ENCODE measurements at places on chromosomes 7 and 10. TPM values are rescaled to one million over a fixed set of nuclear protein-coding genes. Genes with fewer than 3 reads are reported as not detected.

- peak; percentile 32 for DNase-seq
Measured at GRCh38 chr7:124566583-124566982, 199.0 kb downstream of the GPR37 start.

DNA sequence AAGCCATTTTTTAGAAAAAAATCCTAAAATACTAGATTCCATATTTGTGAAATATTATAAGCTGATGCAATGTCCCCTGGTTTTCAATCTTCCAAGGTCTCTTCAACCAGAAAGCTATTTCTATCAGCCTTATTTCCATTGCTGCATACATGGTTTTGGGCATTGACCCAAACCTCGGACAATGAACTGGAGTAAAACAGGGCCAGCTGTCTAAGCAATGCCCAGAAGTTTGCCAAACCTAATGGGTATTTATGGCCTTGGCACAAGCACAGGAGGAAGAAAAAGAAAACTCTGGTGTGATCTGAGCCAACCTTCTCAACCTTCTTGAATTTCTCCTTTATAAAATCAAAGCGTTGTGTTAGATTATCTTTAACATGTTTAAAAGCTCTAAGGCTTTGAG is 402.3 kb downstream of the DNAJB9 start:
- no peak for DNase-seq

GRCh38 chr10:86851328-86852207 is 95.1 kb downstream of the BMPR1A start:
- no peak for DNase-seq

DNA sequence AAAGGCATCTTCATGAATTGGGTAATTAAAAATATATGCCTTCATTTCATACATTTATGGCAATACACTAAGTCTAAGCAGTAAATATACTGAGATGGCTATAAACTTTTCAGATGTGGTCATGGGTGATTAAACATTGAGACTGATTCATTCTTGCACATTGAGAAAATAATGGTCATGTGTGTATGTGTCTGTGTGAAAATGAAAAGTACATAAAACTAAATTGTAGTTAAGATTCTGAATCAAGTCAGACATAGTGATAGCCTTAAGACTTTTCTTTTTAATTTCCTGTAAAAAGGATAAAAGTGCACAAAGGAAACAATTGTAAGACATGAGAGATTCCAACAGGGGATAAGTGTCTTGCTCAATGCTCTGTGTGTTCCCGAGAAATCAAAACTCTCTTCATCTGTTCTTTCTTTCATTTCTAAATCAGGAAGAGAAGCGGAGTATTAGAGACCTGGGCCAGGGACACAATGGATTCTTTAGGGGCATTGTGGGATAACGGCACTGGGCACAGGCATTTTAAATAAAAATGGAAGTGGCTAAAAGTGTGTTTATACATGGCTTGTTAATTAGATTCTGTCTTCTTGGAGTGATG is 69.8 kb upstream of the AGR3 start:
- DNase-seq = no peak

GRCh38 chr10:124285587-124286527 is 132.9 kb downstream of the OAT start:
- no peak for DNase-seq

- no peak for DNase-seq
Measured at GRCh38 chr7:2526659-2527504, 7.3 kb downstream of the LFNG start.

- DNase-seq = no peak
Measured at GRCh38 chr10:70634011-70634410, 31.5 kb upstream of the PRF1 start.

GRCh38 chr10:113169853-113170460 is 219.9 kb downstream of the TCF7L2 start:
- no peak for DNase-seq

DNA sequence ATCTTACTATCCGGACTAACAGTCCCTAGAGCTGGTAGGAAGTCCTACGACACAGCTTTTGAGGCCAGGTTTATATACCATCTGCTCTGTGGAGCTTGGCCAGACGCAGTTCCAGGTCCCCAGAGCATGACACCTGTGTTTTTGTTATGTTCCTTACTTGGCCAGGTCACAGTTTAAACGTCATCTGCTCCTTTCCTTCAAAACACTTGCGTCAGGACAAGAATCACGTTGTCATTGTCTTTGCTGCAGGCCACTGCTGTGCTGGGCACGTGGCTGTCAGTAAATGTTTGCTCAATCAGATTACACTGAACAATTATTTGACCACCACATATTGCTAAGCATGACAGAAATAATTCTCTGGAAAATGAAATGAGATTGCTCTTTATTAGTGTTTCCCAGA is 23.9 kb downstream of the SLC18A2 start:
- no peak for DNase-seq

DNA sequence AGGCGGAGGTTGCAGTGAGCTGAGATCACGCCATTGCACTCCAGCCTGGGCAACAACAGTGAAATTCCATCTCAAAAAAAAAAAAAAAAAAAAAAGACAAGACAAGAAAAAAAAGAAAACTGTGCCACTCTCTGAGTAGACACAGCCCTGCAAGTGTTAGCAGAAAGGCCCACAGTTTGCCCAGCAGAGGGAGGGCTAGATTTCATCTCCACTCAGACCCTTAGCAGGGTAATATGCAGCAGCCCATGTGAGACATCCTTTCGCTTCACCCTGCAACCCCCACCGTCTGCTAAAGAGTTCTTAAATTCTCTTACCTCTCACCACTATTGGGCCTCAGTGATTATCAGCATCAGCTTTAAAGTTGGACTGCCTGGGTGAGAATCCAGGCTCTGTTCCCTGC is 38.2 kb downstream of the CTNNA3 start:
- no peak for DNase-seq

DNA sequence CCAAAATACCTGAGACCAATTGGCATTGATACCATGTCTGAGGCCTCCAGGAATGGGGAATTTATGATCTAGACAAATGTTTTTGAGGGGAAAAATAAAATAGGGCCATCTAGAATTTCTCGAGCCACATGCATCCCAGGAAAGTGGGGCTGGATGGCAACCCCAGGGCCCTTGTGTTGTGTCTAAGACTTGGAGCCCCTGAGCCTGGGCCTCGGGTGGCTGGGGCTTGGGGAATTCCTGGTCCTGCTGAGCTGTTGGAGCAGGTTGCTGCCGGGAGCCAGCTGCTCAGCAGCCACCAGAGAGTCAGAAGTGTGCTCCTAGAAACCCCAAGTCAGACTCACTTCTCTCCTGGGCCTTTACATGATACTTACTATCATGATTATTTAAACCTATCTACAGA is 172.9 kb downstream of the WDR37 start:
- no peak for DNase-seq

DNA sequence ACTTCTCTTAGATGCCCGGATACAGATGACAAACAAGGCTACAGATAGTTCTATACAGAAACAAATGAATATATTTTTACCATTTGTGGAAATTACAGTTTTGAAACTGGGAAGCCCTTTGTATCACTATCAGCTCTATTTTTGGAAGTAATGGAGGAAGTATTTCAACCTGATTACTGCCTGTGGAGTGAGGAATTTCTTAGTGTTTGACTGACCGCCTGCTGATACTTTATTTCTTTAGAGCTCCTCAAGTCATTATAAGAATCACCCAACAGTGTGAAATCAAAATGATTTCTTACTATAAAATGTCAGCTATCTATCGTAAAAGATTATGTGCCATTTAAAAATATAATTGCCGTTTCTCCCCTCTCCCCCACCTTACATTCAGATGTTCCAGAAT is 290.9 kb downstream of the SDK1 start:
- DNase-seq = no peak

DNA sequence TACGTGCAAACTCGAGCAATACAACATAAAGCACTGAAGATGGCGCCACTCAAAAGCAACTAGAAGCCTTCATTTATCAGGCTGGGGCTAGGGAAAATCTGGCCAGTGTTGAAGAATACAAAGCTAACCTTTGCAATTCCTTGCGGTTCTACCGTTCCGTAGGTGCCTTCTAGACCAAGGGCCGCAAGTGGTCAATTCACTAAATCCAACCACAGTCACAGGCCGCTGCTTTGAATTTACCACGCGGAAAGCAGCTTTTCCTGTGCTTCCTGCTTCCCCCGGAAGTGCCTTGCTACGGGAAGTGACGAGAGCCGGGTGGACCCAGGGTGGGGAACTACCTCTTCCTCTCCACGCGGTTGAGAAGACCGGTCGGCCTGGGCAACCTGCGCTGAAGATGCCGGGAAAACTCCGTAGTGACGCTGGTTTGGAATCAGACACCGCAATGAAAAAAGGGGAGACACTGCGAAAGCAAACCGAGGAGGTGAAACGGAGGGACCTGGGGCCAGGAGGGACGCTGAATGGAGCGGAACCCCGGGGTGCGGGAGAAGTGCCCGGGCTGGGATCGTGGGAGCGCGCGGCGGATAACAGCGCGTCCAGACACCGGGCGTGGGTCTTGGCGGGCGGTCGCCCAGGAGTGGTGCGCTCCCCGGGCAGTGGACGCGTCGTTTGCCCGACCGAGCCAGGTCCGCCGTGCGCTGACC is at the start of gene DDX21:
Gene DDX21, plus strand, starts transcription at position 339 of the 701 bp plus-strand sequence. Its CDS starts 56 bp downstream, at position 395.
- DNase-seq = peak; percentile 95

DNA sequence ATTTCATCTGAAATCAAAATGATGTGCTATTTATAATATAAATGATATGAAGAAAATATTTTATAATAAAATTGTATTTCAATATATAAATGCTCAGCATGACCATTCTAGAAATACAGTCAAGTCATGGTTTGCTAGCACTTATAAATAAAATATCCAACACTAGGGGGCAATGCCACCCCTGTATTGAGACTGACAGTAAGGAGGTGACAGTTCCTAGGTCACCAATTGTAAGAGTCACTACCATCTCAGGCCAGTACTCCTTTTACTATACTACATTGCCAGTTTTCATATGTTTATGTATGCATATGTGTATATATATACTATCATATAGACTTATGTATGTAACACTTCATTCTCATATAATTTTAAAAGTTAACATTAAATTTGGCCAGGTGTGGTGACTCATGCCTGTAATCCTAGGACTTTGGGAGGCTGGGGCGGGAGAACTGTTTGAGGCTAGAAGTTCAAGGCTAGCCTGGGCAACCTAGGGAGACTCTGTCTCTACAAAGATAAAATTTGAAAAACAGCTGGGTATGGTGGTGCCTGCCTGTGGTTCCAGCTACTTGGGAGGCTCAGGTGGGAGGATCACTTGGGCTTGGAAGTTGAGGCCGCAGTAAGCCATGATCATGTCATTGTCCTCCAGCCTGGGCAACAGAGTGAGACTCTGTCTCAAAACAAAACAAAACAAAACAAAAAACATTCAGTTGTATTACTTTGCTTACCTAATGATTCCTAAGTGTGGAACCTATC is 2.4 kb upstream of the CNOT4 start:
- peak; percentile 77 for DNase-seq

- no peak for DNase-seq
Measured at GRCh38 chr7:87391020-87391701, 45.7 kb downstream of the CROT start.

- no peak for DNase-seq
Measured at GRCh38 chr10:96858038-96858705, 26.1 kb downstream of the LCOR start.

DNA sequence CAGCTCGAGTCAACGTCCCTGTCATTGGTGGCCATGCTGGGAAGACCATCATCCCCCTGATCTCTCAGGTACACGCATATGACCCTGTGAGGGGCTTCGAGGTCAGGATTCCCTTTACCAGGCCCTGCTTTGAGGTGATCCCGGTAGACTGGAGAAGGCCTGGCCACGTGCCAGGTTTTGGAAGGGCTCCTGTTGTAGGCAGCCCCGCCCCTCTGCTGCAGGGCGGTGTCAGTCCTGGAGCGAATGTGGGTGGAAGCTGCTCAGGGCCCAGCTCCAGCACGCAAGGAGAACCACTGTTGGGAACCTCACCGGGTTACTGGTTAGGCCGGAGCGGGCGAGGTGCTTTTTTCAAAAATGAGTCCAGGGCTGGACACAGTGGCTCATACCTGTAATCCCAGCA is 15.6 kb downstream of the MDH2 start:
- no peak for DNase-seq

GRCh38 chr7:35251606-35252310 is 2.1 kb downstream of the TBX20 start:
- no peak for DNase-seq

- no peak for DNase-seq
Measured at GRCh38 chr7:136324073-136324704, 347.0 kb upstream of the MTPN start.

- DNase-seq = no peak
Measured at GRCh38 chr7:2610898-2611297, 20.9 kb upstream of the TTYH3 start.

DNA sequence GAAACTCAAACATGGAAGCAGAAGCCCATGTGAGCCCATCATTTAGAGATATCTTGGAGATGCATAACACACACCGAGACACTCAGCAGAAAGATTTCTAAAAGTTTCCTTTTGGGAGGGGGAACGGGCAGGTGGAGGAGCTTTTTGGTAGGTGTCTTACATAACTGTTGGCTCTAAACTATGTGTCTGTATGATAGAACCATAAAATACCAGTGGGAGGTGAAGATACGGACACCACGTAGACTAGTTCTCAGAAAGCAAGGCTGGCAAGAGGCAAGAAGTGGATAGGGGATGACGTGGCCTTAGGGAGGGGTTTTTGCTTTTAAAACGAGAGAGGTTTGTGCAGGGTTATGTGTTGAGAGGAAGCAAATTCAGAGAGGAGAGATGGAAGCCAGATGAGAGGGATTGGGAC is 36.5 kb downstream of the IL15RA start:
- no peak for DNase-seq

DNA sequence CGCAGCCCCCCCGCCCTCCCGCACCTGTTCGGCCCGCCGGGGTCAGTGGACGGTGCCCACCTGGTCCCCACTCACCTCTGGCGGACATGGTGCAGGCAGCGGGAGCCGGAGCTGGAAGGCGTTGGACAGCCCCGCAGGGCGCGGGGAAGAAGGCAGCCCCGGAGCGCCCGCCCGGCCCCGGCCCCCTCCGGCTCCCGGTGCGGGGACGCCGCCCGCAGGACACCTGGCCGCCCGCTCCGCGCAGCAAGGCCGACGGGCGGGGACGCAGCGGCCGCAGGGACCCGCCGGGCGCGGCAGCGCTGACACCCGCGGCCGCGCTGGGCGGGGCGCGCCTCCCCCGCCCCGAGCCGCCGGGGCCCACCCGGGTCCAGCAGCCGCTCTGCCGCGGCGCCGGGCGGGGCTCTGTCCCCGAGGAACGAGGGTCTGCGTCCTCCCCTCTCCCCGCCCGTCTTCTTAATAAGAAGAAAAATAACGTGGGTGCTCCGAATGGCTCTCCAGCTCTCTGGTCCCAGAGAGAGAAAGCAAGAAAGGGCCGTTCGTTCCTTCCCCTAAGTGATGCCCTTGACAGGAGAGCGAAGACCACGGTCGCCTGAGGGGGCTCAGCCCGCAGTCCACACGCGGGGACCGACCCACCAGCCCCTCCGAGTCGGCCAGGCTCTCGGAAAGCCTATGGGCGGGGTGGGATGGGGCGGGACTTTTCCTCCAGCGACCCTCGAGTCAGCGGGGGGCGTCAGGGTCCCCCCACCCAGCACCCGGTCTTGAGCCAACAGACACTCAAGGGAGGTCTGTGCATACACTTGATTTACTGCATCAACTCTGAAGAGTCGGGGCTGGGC is 53.4 kb upstream of the FHIP2A start:
- DNase-seq = peak; percentile 24

- no peak for DNase-seq
Measured at GRCh38 chr7:151542606-151543130, 23.0 kb upstream of the RHEB start.

The UNC5B gene
- 10.9 TPM for total RNA-seq

The RASA4B gene
- 1.4 TPM for total RNA-seq

The GIMAP5 gene
- total RNA-seq = 435 TPM

The NME8 gene
- total RNA-seq = not detected

The PRLHR gene
- not detected for total RNA-seq

The PPP1R9A gene
- 9.9 TPM for total RNA-seq

The SMKR1 gene
- 0.22 TPM for total RNA-seq

The SPACDR gene
- total RNA-seq = 0.40 TPM

The NKX1-2 gene
- total RNA-seq = not detected

The NXPH1 gene
- total RNA-seq = not detected

The FAS gene
- total RNA-seq = 10.7 TPM

The VPS50 gene
- total RNA-seq = 32.7 TPM
